Liver (tissue), 10 donors: ENCODE measurements at places on chromosomes 1 and 21.

DNA sequence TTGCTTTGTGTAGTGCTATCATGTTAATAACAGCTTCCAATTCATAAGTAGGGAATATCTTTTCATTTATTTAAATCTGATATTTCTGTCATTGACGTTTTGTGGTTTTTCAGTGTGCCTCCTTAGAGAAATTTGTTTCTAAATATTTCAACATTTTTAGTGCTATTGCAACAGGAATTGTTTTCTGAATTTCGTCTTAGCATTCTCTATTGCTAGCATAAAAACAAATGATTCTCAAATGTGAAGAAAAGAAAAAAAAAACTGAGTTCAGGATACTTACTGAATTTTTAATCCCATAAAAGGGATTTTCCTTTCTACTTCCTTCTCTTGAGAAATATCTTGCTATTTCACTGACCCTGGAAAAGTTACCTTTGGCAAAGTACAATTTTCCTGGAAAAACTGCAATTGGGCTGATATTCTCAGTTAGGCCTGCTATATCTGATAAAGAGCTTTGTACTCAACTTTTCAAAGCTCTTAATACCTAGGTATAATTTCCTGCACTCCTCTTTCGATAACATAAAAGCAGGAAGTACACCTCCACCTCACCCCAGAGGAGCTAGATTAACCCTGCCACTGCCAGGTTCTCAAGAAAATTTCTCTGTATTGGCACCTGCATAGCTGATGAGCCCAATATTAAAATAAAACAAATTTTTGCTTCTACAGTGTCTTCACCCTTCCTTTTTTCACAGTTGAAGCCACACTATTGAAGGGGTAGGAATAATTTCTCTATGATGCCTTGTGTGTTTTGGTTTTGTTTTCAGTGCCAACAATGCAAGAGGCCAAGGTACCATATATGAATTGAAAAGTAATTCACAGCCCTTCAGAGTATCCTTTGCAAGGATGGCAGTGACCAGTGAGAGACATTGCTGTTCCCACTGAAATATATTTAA is 35.6 kb downstream of the PTPN14 start:
- no peak for DNase-seq

DNA sequence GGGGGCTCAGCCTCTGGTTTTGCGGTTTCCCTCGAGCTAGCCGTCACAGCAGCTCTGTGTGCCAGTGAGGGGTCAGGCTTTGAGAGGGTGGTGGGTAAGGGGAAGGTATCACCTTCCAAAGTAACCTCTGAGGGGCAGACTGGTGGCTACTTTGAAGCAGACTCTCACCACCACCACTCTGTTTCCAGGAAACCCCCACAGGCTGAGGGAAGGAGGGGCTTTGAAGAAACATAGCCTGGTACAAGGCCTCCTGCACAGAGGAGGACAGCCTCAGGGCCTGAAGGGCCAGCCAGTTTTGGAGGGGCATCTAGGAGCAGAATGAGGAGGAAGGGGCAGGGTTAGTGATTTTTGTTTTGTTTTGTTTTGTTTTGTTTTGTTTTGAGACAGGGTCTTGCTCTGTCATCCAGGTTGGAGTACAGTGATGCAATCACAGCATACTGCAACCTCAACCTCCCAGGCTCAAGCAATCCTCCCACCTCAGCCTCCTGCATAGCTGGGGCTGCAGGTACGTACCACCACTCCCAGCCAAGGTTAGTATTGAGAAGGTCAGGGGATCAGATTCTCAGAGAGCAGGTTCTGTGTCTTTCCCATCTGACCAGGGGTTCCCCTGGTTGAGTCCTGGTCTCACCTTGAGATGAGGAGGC is 17.2 kb upstream of the ZNF683 start:
- no peak for DNase-seq

- DNase-seq, result no peak
Observed at GRCh38 chr1:206803221-206803730, 31.0 kb upstream of the IL10 start.

GRCh38 chr1:116024626-116025025 is 48.3 kb downstream of the SLC22A15 start:
- DNase-seq, result no peak

DNA sequence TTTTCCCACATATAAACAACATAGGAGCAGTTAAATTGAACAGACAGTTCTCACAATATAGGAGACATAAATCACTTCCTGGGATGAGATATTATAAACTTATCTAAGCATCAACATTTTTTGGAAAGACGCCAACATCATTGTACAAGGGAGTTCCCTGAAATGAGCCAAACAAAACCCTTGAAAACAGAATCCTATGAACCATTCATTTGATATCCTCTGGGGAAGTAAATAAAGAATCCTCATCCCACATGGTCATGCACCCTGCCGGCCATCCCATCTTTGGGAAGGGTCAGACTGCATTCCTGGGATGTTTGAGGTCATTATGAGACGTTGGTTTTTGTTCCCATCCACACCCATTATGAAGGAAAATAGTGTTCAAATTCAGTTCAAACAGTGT is 111.8 kb upstream of the USP25 start:
- no peak for DNase-seq

- no peak for DNase-seq
Observed at GRCh38 chr1:173127369-173128307, 76.9 kb upstream of the TNFSF18 start.

DNA sequence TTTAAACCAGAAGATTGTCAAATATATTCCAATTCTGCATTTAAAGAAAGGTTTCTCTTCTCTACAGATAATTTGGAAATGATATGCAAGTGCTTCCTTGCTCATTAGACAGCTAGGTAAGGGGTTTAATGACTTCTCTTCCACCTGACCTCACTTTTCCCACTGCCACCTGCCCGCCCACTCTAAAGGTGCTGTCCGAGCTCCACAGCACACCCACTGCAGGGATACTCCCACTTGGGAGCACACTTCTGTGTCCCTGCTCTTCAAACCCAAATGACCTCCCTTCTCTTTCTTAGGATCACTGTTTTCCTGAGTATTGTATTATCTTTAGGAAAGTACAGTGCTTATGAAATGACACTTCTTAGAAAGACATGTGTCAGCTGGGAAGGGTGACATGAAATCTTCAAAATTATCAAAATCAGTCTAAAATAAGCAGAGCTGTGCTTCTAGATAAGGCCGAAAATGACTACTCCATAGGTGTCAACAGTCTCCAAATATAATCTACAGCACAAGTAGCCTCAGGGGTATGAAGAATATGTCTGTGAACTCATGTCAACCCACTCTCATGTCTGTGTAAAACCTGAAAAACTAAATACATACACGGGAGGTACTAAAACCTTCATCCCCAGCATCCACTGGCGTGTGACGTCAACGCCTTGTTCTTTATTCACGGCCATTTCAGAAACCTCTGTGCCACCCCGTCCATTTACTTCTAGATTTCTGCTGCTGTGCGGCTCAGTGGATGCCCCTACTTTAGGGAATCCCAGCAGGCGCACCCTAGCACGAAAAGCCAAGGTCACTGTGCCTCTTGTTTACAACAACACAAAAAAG is 71.0 kb downstream of the SLC45A1 start:
- DNase-seq, result no peak
